Activated naive CD4-positive, alpha-beta T cell (primary cell): ENCODE measurements at places on chromosomes 6 and 20.

- no peak for DNase-seq
Measured at GRCh38 chr6:88535306-88535705, 369.2 kb upstream of the CNR1 start.

- DNase-seq, result no peak
Measured at GRCh38 chr20:37071481-37071911, 24.3 kb downstream of the RBL1 start.

GRCh38 chr6:150959166-150959565 lies 93.7 kb downstream of the MTHFD1L start:
- DNase-seq, result no peak

- DNase-seq, result no peak
Measured at GRCh38 chr6:126743076-126743475, 375.4 kb upstream of the RSPO3 start.

DNA sequence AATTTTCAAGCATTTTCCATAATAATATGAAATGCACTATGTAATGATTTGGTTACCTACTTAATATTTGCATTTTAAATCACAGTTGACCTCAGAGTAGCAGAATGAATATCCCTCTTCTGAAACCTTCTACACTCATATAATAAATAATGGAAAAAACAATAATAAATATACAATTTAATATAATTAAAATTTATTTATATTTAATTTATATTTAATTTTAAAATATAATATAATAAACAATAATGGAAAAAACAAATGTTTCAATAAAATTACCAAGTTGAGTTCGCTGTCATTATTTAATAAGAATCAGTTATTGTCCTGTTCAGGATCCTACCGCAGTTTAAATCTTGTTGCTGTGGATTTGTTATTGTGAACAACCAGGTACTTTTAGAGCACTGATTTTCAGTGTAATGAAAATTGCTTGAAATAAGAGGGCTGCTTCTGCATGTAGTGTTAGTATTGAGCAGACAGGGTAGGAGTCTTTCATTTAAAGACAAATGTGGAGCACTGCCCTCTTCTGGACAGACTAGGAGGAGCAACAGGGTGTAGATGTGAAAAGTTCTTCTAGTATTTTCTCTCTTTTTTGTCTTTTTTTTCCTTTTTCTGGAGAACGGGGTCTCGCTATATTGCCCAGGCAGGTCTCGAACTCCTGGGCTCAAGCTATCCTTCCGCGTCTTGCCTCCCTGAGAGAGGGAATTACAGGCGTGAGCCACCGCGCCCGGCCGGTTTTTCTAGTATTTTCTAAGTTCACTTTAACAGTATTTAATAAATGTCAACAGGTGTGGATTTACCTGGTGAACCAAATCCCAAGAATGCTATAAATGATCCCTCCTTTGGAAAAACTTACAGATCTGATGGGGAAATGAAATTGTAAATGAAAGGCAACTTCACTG lies 13.6 kb downstream of the TRAPPC3L start:
- DNase-seq, result no peak

DNA sequence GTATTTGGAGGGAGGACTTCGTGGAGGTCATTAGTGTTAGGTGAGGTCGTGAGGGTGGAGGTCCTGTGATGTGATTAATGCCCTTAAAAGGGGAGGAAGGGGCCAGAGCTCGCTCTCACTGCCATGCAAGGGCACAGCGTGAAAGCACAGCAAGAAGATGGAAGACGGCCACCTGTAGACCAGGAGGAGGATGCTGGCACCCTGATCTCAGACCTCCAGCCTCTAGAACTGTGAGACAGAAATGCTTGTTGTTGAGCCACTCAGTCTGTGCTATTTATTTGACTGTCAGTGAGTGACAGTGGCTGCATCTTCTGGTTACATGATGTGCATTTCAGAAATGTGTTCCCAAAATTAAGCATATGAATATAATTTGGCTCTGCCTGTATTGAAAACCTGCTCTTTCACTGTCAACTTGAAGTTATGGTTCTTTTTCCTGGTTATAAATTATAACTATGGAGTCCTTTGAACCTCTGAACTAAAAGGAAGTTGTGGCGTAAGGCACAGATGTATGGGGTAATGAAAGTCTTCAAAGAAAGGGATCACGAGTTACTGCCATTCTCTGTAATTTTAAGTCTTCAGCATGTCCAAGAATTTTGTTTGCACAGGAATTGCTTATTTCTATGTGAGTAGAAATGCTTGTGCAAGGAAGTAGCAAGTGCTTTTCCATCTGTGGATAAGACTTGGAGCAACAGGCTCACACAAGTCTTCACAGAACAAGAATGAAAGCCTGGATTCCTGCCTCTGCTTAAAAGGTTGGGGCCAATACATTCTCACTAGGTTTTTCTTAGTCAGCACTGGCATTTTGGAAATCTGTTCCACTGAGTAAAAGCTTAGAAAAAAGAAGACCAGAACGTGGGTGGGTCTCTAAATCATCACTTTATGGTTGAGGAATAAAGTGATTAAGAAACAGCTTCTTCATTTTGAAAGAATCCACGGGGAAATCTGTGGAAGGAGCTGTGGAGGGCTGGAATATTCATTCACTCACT lies 10.3 kb downstream of the PPP1R14C start:
- no peak for DNase-seq

DNA sequence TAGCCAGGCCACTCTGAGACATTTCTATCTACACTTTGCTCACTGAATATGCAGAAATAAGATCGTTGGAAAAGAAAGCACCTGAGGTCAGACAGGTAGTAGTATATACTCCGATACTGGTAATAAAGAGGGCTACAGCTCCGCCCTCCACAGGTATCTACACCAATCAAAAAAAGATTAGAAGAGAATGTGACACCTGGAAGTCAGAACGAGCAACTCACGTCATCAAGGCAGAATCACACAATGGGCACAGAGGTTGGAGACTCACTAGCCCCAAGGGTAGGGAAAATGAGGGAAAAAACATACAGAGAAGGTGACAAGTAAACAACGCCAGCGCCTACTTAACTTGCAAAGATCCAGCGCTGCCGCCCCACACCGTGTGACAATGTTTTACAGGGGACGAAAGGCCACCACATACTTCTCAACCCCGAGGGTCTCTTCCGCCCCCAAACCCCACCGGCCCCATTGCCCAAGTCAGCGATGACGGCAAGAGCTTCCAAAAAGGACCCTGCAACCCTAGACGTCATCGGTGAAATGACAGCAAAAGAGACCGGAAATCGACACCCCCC lies 653 bp downstream of the LMBRD1 start:
- peak; percentile 21 for DNase-seq
